ENCODE measurements at places on chromosomes 1 and 21.

DNA sequence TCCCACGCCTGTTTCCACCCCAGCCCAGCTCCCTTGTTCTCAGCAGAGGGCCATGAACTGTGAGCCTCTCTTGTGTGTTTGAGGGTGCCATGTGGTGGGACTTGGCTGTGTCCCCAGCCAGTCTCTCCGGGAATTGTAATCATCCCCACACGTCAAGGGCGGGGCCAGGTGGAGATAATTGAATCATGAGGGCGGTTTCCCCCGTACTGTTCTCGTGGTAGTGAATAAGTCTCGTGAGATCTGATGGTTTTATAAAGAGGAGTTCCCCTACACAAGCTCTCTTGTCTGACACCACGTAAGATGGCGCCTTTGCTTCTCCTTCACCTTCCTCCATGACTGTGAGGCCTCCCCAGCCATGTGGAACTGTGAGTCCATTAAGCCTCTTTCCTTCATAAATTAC, 57.2 kb upstream of the COL6A2 start:
- DNase-seq, result no peak

DNA sequence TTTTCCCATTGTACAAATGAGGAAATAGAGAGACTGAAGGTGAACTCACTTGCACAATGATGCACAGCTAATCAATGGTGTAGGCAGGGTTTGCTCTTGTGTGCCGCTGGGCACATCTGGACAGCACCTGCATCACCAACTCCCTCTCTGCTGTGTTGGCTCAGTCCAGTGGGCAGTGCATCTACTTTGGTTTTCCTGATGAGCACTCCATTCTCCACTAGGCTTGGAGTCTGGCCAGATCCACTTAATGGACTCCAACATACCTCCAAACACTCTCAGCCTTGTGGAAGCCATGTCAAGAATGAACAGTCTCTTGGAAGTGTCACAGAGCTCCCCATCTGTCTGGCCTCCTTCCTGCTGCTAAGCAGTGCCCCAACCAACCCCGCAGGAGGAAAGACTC, 152.2 kb downstream of the HIVEP3 start:
- no peak for DNase-seq

DNA sequence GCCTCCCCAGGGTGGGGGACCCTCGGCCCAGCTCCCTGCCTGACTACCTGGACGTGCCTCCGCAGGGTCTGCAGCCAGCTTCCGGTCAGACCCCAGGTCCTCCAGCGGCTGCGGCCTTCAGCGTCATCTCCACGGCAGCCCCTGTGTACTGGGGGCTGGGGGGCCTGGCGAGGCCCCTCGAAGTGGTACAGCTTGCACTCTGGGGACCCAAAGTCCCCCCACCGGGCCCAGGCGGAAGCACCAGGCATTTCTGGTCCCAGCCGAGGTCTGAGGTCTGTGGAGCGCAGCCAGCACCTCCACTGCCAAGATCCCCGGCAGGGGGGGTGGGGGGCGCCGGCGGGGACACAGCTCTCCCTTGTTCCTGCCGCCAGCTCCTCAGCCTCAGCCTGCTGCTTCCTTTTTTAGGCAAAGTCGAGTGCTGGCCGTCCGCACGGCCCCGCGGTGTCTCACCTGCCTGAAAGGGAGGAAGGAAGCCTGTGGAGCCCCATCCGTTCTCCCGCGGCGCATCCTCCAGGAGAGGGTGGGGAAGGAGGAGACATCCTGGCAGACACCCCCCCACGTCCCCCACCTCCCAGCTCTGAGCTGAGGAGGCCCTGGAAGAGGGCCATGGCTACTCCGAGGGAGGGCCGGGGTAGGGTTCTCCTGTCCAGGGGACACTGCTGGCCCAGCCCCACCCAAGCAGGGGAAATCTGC, 1.2 kb upstream of the VWA1 start:
- DNase-seq, result no peak

GRCh38 chr21:31420988-31421387, 76.9 kb upstream of the TIAM1 start:
- DNase-seq, result no peak

DNA sequence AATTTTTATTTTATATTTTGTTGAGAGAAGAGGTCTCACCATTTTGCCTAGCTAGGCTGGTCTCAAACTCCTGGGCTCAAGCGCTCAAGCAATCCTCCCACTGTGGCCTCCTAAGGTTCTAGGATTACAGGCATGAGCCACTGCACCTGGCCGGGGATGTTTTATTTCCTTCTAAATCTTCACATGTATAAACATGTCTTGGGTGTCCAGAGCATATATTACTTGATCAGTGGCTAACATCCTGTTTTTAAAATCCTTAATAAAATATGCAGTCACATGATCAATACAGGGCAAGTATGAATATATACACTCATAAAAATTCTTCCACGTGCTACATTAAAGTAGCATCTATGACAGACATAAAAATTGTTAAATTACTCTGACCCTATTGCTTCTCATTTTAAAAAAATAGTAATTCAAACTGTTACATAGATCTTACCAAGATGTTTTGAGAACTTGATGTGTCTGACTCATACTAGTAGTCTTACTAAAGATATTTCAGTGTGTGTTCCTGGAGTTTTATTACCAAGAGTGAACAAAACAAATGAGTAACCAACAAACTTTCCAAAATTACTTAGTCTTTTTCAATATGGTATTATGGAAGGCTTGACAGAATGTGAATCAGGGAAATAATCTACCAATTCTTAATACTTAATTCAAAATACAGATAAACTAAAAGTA, 222.5 kb downstream of the SLC45A1 start:
- no peak for DNase-seq

DNA sequence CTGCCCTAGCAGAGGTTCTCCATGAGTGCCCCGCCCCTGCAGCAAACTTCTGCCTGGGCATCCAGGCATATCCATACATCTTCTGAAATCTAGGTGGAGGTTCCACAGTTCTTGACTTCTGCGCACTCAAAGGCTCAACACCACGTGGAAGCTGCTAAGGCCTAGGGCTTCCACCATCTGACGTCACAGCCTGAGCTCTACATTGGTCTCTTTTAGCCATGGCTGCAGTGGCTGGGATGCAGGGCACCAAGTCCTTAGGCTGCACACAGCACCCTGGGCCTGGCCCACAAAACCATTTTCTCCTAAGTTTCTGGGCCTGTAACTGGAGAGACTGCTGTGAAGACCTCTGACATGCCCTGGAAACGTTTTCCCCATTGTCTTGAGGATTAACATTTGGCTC, 272.6 kb upstream of the PLXNA2 start:
- no peak for DNase-seq

GRCh38 chr1:3276341-3276800, 178.1 kb upstream of the ARHGEF16 start:
- DNase-seq, result no peak

- no peak for DNase-seq
These were observed 48.9 kb upstream of the LEPR start for GRCh38 chr1:65371544-65371943.

- DNase-seq, result no peak
These were observed 411.8 kb upstream of the DAB1 start for GRCh38 chr1:57835620-57836019.

DNA sequence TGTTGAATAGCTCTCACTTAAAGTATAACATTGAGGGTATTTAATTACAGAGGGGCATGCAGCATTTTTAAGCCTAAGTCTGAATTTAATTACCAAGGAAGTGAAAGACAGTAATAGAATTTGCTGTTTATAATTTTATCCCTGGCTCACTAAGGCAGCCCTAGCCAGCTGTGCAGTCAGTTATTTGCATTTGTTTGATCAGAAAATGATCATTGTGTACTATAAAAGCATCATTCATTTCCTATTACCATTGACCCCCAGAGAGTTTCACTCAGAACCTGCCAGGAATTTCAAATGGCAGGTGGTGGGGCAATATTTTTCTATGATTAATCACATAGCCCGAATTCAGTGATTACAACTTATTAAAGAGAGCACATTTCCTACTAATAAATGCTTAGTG, 277.1 kb upstream of the KAZN start:
- DNase-seq, result no peak

All from stimulated activated CD8-positive, alpha-beta memory T cell treated with anti-CD3 and anti-CD28 coated beads, Interleukin-2, amount 100 ng/mL, for 1 hour (primary cell).